Globus pallidus (tissue), 1 donor: ENCODE measurements at places on chromosomes 3 and 15.
A peak's percentile ranks its signal among the peaks of the same experiment; 100 is the strongest.

GRCh38 chr3:40713306-40713705 is 188.5 kb downstream of the ZNF621 start:
- DNase-seq = no peak

GRCh38 chr3:30721314-30721634 is 114.9 kb downstream of the TGFBR2 start:
- DNase-seq = no peak

DNA sequence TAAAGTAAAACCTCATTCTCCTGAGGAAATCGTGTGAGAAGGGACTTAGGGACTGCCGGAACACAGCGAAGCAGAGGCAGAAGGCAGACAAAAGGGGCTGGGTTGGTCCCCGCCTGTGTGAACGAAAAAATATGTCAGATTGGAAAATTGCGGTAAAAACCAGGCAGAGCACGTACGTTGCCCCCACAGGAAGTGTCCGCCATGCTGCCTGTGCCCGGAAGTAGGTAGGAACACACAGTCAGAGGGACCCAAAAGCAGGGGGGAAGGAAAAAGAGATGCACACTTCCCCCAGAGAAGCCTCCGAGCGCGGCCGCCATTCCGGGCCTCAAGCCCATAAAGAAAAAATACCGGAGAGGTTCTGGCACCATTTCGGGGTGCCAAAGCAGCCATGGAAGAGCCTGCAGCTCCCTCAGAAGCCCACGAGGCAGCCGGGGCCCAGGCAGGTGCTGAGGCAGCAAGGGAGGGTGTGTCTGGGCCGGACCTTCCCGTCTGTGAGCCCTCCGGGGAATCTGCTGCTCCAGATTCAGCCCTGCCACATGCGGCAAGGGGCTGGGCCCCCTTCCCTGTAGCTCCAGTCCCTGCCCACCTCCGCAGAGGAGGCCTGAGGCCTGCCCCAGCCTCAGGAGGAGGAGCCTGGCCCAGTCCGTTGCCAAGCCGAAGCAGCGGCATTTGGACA is at the start of gene MKRN3:
Gene MKRN3, plus strand, starts transcription at position 280 of the 676 bp plus-strand sequence. Its CDS starts 109 bp downstream, at position 389.
- peak; percentile 79 for DNase-seq

DNA sequence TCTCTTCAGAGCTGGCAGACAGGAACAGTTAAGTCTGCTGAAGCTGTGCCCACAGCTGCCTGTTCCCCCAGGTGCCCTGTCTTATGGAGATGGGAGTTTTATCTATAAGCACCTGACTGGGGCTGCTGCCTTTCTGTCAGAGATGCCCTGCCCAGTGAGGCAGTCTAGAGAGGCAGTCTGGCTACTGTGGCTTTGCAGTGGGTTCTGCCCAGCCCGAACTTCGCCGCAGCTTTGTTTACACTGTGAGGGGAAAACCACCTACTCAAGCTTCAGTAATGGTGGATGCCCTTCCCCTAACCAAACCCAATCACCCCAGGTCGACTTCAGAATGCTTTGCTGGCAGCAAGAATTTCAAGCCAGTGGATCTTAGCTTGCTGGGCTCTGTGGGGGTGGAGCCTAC is 91.2 kb downstream of the SLC25A26 start:
- no peak for DNase-seq

DNA sequence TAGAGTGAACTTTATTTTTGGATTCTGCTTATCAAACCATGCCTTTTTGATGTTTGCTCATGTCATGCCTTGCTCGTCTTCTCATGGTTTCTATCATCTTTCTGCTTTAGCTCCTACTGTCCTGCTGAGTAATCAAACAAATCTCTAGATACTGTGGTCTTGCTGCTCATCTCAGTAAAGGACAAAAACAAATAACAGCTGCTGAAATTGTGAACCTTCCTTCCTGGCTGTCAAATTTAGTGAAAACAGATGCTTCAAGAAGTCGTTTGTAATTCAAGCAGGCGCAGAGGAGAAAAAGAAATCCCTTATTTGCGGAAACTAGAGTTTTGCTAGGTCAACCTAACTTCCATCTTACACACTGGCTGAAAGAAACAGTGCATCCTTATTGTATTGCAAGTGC is 616.1 kb upstream of the ALCAM start:
- DNase-seq = no peak

DNA sequence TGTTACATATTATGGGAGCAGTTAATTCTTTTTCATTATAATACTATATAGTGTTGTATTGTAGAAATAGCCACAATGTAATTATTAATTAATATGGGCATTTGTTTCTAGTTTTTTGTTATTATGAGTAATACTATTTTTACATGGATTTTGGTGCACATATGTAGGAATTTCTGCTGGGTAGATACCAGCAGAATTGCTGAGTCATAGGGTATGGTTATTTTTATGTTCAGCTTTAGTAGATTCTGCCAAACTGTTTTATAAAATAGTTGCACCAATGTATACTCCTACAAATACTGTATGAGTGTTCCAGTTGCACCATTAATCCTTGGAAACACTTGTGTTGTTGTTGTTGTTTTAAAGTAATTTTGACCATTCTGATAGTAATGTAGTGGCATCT is 91.5 kb downstream of the SH3GL3 start:
- DNase-seq = no peak

DNA sequence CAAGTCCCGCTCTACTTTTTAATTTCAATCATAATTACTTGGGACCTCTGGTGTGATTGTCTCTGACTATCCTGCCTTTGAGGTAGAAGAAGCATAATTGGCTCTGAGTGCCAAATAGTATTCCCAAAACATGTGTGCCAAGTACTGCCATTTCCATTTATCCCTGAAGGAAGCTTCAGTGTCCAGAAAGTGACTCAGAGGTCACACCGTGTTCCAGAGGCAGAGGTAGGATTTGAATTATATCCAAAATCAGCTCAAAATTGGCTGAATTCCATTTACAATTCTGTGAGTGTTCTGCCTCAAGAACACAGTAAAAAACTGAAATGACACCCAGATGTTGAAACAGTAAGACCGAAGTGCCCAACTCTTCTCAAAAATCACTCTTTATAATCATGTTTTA is 255.3 kb downstream of the RSL24D1 start:
- no peak for DNase-seq

- DNase-seq = no peak
Measured at GRCh38 chr15:71335591-71335990, 220.3 kb downstream of the THSD4 start.

GRCh38 chr15:22236469-22236868 is 156.1 kb downstream of the OR4M2 start:
- DNase-seq = no peak
